Stimulated activated CD4-positive, alpha-beta T cell treated with anti-CD3 and anti-CD28 coated beads, TNF-alpha, amount 100 ng/mL, for 48 hours (primary cell): ENCODE measurements at places on chromosomes 1 and 21.

GRCh38 chr1:214460304-214460916 lies 91.0 kb downstream of the PTPN14 start:
- no peak for DNase-seq

DNA sequence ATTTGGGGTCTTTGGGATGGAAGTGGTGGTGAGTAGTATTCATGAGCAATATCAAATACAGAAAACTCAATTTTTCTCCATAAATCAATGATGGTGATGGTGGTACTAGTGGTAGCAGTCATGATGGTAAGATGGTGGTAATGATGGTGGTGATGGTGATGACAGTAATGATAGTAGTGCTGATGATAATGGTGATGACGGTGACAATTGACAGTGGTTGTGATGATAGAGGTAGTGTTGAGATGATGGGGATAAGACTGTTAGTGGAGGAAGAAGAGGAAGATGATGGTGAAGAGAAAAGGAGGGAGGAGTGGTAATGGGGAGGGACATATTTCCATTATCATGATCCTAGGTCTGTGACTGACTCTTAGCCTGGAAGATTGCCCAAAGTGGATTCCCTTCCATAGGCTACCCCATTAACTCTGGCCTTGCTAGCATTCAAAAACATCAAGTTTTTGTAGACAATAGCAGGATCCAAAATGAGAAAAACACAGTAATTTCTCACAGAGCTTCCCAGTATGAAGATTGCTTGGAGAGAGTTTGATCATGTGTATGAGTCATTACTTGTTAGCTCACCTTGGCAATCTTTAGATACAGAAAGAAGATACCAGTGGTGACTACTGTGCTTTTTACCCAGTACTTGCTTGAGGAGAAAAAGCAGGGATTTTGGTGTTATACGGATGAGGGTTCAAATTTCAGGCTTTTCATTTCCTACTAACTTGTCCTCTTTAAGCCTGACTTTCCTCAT lies 93.9 kb downstream of the ATP1A1 start:
- DNase-seq, result no peak

DNA sequence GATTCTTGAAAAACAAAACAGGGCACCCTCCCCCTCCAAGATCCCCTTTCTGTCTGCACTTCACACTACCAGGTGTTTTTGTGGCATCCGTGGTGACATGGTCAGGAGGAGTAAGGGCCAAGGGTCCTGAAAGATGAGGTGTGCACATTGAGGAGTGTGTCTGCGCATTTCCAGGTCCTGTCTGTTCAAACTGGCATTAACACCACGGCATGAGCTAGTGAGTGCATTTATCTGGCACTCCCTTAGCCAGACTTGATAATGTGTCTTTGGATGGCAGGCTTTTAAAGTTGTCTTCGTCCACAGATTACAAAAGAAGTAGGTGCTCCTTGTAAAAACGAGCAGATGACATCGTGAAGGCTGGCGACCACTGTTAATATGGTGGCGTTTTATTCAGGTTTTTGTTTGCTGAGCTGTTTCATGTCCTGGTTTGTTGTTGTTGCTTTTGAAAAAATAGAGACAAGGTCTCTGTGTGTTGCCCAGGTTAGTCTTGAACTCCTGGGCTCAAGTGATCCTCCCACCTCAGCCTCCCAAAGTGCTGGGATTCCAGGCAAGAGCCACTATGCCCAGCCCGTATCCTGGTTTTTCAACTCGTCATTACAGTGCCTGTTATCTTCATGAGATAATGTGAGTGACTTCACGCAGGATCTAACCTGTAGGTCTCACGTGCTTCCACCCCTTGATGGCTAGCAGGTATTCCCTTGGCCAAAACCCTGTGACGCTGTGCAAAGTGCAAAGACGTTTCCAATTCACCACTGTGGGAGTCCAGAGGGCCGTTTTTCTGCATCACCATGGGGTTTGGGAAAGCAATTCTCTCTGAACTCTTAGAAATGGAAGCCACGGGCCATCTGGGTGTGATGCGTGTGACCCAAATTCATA lies 4.2 kb downstream of the TMEM51 start:
- DNase-seq, result no peak

DNA sequence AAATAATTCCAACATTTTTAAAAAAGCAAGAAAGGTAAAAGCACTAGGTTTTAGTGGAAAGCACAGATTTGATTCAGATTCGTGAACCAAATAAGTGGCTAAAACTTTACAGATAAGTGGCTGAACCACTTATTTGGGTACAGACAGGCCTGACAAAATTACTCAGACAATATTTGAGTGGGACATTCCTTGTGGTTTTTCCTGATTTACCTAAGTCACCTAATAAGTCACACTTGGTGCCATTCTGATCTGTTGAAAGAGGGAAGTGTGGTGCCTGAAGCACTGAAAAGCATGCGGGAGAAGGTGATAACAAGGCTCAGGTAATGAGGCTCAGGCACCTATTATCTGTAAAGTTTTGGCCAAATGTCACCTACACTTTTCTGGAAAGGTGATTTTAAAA lies 81.6 kb upstream of the CD55 start:
- no peak for DNase-seq

DNA sequence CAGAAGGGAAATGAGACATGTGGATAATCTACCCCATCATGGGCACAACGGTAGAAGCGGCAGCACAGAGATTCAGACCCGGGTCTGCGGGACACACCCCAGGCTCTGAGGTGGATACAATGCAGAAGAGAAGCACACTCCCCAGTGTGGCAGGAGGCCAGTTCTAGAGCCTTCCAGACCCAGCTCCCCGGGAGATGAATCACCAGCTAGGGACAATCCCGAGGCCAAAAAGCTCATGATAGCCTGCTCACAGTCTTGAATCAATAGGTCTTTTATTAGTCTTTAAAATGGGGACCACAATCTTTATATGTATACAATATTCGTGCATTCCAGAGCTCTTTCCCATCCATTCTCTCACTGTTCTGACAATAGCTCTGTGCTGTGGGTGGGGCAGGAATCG lies 57.3 kb upstream of the DIRAS3 start:
- DNase-seq, result no peak

DNA sequence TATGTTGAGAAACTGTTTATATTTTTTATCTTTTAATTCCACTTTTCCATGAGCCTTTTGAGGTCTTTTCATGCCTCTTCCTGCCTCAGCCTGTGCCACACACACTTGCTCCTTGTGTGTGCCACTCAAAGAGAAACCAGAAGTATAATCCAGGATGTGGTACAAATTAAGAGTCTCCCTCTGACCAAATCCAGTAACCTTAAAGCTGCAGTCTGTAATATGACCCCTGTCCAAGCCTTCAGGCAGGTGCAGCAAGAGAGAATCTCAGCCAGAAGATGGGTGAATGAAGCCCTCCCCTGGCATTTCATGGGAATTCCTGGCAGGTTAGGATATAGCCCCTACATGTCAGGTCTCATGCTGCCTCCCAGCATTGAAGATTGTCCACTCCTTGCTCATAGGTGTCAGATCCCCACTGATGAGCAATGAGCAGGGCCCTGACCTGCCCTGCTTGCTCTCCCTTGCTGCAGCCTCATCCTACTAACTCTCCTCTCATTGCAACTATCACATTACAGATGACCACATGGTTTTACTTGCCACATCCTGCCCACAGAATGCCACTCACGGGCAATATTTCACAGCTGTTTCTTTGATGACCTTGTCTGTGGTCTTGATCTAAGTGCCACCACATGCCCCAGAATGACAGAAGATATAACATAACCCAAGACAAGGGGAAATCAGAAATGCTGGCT lies 169.3 kb downstream of the SEC16B start:
- DNase-seq, result no peak

GRCh38 chr1:173095632-173096031 lies 44.9 kb upstream of the TNFSF18 start:
- DNase-seq, result no peak

DNA sequence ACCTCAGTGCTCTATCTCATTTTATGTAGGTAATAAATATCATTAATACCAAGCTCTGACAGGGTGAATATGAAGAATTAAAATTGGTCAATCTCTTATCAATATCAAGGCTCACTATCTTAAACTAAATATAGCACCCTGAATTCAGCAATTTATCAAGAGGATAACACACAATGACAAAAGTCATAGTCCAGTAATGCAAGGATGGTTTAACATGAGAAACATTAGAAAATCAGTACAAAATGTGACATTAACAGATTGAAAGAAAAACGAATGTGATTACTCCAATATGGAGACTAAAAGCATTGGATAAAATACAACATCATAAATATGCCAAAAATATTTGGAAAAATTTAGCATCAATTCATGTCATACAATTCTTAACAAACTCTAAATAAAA lies 53.9 kb downstream of the OBSCN start:
- DNase-seq, result no peak
